ENCODE measurements at places on chromosomes 7 and 10. TPM values are rescaled to one million over a fixed set of nuclear protein-coding genes. Genes with fewer than 3 reads are reported as not detected.

ANK3 gene
- polyA plus RNA-seq: 23.6 TPM

CALD1 gene
- polyA plus RNA-seq: 125 TPM

PIK3CG gene
- polyA plus RNA-seq: 4.2 TPM

SFRP5 gene
- polyA plus RNA-seq: 5.0 TPM

TFR2 gene
- not detected for polyA plus RNA-seq

KAZALD1 gene
- 40.2 TPM for polyA plus RNA-seq

CLEC2L gene
- polyA plus RNA-seq: 0.38 TPM

COL28A1 gene
- 1.6 TPM for polyA plus RNA-seq

SPDYE16 gene
- 0.06 TPM for polyA plus RNA-seq

GRCh38 chr10:96509017-96509641 is 4.6 kb downstream of the TLL2 start:
- no peak for DNase-seq

DNA sequence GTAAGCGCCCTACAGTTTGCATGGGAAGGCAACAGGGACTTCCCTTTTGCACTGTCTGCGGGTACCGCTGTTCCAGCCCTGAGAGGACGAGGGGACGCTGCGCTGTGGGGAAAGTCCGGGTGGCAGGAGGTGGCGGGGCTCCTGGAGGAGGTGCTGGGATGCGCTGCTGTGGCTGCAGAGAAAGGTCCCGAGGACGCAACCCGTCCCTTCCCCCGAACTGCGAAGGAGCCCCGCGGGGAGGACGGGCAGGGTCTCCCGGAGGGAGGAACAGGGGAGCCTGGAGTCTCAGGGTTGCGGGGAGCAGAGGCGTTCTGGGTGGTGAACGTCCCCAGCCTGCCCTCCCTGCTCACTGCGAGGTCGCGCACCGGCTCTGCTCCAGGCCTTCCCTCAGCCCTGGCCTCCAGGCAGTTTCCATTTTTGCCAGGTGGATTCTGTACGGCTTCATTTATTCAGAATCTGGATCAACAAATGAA is 91.6 kb downstream of the CXCL12 start:
- no peak for DNase-seq

DNA sequence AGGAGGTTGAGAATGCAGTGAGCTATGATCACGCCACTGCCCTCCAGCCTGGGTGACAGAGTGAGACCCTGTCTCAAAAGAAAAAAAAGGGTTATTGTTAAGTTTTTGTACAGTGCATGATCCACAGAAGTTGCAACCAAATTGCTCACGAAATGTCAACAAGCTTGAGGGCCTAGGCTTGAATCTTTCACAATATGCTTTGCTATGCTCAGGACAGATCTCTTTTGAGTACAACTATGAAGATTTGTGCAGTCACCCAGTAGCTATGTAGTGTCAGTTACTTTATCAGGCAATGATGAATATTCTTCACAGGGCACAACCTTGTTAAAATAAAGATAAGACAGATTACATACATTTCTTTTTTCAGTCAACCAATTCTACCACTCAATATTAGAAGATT is 109.2 kb downstream of the PRTFDC1 start:
- DNase-seq: no peak

DNA sequence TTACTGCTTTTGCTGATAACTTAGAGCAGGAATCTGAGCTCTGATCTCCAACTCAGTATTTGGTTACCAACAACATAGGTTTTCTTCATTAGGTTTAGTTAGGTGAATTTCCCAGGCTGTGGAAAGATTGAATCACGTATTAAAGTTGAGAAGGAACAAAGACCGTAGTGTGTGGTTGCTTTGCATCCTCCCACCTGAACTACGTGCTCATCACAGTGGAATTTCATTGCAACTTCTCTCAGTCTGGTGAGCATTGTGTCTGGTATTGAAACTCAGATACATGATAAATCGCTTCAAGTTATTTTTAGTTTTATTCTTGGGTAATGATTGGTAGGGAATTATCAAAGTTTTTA is 139.4 kb upstream of the AKR1E2 start:
- DNase-seq: no peak

DNA sequence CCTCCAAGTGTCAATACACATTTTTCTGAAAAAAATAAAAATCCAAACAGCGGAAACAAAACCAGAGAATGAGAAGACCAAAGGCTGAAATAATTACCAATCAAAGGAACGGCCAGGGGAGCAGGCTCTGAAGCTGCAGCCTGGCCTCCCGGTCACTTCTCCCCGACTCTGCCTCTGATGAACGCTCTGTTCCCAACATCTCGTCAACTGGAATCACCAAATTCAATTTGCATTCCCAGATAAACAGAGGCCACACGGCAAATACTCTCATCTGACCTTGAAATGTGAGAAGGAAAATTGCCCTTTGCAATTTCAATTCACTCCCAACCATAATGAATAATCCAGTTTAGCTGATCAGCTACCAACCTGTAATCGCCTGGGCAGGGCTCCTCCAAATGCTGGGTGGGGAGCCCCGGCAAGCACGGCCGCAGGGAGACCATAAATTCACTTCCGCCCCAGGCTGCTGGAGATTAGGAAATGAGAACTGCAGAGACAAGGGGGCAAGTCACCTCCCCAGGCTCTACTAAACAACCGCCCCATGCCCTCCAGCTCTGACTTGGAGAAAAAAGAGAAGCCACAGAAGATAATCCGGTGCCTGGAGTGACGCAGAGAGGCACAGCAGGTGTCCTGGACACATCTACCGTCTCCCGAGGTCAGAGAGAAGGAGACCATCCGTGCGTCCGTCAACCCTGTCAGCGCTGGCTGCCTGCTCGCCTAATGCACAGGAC is 153.2 kb downstream of the MAD1L1 start:
- DNase-seq: no peak

DNA sequence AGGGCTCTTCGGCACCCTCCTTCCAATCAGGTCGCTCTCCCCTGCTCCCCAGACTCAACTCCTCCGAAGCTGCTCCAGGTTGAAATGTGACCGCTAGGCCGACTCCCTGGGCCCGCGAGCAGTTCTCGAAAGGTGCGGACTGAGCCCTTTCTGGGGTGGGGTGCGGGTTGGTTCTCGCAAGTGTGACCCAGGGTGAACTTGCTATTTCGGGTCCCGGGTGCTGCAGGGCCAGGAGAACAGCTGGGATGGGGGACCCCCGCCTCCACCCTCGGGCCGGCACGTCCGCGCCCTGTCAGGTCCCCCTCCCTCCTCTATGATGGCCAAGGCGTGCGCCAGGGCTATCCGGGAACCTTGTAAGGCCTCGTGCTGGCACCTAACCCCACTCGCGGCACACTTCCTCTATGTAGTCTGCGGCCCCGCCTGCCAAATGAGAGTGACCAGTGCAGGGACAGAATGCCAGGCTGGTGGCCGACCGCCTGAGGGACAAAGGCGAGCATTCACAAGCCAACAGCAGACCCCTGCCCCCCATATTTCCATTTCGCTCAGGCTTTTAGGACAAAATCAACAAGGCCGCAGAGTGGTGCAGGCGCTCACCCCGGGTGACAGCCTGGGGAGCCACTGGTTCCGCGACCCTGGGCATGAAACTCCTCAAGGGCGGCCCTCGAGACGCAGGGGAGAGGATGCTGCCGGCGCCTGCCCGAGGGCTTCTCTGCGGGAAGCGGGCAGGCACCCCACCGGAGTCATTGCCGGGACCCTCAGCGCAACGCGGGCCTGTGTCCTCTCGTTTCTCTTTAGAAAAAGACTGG is 13.7 kb upstream of the HOXA13 start:
- DNase-seq: no peak

DNA sequence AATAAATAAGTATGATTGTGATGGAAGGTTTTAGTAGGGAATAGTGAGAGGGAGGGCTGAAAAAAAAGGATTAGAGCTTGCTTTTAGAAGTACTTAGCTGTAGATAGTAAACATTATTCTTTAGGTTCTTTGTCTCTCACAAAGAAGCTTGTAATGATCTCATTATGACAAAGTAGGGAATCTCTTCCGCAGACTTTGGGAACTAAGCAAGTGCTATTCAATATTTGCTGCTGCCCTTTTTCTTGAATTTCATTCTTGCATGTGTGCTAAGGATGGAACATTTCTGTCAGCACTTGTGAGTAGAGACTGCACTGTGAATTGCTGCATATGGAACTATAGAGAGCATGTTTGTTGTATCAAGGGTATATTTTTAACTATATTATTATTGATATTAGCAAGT is 173.4 kb downstream of the ST7 start:
- no peak for DNase-seq

DNA sequence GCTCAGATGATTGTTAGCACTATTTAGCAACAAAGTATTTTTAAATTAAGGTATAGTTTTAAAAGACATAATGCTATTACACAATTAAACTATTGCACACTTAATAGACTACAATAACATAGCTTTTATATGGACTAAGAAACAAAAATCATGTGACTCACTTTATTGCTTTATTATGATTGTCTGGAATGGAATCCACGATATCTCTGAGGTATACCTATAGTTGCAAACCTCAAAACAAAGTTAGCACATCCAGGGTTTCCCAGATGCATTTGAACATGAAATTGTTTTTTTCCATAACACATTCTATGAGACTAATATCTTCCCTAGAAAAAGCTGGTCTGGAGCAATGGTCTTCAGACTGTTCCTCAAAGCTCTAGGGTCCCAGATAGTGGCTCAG is 18.3 kb upstream of the RPEL1 start:
- no peak for DNase-seq

- no peak for DNase-seq
These were observed 149.4 kb upstream of the ASAH2 start for GRCh38 chr10:50400694-50401093.

DNA sequence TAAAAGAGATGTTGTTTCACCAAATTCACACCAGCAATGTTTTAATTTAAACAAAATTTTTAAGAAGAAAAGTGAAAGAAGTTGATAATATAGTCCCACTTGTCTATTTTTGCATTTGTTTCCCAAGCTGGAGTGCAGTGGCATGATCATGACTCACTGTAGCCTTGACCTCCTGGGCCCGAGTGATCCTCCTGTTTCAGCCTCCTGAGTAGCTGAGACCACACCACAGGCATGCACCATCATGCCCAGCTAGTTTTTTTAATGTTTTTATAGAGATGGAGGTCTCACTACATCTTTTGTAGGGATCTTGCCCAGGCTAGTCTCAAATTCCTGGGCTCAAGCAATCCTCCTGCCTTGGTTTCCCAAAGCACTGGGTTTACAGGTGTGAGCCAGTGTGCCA is 14.1 kb upstream of the NDUFA5 start:
- DNase-seq: no peak

GRCh38 chr7:91135703-91136430 is 128.4 kb upstream of the FZD1 start:
- no peak for DNase-seq

DNA sequence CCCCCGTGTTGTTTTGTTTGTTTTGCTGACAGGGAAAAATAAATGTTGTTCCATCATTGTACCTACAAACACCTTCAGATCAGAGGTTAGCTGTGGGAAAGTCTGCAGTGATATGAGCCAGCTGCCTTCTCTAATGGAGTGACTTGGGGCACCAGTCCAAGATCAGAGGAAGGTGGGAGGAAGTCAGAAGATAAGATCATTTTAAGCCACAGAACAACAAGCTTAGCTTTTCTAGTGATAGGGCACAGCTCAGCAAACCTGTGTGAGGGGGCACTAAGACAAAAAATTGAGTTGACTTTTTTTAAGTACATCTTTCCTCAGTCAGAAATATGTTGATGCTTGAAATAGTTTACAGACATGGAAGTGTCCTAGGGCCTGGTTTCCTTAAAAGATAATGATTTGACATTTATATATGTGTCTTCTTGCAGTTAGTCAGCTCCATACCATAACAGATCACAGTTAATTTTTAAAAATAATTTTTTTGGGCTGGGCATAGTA is 240.3 kb upstream of the KAT6B start:
- DNase-seq: no peak

- DNase-seq: no peak
These were observed 11.9 kb downstream of the COBL start for GRCh38 chr7:51304729-51305128.

GRCh38 chr10:51924359-51924758 is 225.0 kb upstream of the CSTF2T start:
- no peak for DNase-seq

GRCh38 chr7:155881471-155882350 is 69.4 kb upstream of the SHH start:
- peak; percentile 53 for DNase-seq

DNA sequence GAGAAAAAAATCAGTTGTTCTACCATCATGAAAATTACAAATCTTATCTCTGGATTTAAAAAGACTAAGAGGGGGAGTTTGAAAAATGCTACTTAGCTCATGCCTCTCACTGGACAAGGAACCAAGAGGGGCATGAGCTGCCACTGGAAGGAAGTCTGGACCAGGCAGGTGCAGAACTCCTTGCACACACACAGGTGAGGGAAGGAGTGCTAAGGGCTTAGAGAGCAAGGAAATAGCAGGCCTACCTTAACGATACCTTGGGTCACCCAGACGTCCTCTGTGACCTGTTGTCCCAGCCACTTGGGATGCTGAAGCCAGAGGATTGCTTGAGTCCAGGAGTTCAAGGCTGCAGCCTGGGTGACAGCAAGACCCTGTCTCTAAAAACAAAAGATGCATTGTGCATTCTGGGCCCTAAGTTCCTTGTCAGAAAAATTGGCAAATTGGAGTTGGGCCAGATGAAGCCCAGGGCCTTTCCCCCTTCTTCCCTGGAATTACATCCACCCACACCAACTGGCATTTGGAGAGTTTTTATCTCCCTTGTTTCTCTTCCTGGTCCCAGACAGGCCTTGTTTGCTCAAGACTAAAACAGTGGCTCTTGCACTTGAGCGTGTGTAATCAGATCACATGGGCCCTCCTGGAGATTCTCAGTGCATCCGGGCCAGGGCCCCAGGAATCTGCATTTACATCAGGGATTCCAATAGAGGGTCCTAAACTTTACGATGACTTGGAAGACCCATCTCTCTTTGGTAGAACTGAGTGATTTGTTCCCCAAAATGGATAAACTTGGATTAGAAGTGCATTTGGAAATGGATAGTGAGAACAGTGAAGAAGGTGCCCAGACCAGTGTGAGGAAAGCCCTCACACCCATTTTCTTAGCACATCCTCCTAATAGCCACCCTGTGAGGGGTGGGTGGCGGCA is 3.0 kb downstream of the DDIT4 start:
- DNase-seq: no peak

- no peak for DNase-seq
These were observed 203.4 kb downstream of the RAPGEF5 start for GRCh38 chr7:22153432-22154142.

DNA sequence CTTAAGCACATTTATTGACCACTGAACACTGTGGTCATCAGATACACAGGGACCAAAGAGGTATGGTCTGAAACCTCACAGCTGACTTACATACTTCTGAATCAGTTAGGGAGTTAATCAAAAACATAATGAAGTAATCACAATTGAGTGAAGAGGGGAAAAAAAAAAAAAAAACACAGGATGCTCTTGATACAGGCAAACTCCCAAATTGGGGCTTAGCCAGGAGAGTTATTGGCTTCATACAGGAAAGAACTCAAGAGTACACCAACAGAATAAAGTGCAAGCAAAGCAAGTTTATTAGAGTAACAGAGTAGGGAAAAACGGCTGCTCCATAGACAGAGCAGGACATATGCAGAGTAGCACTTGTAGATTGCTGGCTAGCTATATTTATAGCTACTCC is 917.0 kb downstream of the CNTNAP2 start:
- no peak for DNase-seq

GRCh38 chr7:79317728-79318127 is 135.7 kb downstream of the MAGI2 start:
- DNase-seq: no peak

Measured in sigmoid colon (tissue), 7 donors.